ENCODE measurements at places on chromosomes 3 and 15. TPM values are rescaled to one million over a fixed set of nuclear protein-coding genes. Genes with fewer than 3 reads are reported as not detected.
A peak's percentile ranks its signal among the peaks of the same experiment; 100 is the strongest.

DNA sequence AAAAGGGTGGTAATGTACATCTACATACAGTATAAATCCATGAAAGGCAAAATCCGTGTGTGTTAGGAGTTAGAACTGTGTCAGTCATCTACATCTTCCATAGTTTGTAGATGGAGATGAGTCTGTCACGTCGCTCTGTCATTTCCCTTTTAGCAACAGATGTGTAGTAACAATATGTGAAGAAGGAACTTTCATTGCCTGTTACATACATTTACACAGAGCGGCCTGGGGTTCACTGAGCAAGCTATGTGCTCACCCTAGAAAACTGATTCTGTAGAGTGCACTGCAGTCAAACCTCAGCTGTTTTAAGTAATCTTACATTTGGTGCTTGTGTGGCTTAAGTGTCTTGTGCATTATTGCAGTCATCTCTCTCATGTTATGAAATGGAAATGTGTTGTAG, 41.6 kb upstream of the AP3B2 start:
- DNase-seq, result no peak
- peaks cover 55% of the 10 kb centered on the region for H3K36me3 ChIP-seq
- peak overlapping the region; percentile 99 for H3K27ac ChIP-seq
- H3K4me1 ChIP-seq, result peaks cover 33% of the 10 kb centered on the region
- H3K4me3 ChIP-seq, result peak overlapping the region; percentile 100

- H3K36me3 ChIP-seq, result no peaks in the 10 kb centered on the region
- no peaks in the 10 kb centered on the region for H3K27me3 ChIP-seq
- no peaks in the 10 kb centered on the region for H3K4me1 ChIP-seq
- no peak overlapping the region for H3K27ac ChIP-seq
- no peak for DNase-seq
These were observed 26.7 kb upstream of the FBLN2 start for GRCh38 chr3:13522236-13522635.

DNA sequence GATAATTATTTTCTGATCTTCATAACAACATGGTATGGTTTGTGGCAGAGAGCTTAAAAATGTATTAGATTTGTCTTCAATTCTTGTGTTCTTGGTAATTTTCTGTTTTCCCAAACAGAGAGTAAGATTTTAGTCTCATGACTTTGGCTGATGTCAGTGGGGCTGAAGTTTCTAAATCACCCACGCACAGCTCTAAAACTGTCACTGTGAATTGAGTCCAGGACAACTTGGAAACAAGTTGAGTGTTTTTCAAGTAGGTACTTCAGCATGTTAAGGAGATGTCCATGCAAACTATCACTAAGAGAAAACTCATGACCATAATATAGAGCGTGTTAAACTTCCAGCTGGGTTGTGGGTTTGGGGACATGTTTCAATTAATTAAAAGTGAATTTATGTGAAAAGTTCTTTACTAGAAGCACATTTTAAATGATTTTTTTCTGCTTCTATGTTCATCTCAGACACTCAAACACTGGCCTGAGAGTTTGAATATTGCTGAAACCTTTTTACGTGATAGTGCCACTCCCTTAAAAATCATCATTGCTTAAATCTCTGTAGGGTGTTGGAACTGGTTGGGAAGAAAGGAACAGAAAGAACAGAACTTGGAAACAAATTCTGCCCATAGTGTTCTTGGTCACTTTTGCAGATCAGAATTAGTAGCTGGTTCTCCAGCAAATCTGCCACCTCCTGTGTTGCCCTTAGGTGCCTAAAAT, 89.8 kb downstream of the KLHL25 start:
- H3K4me3 ChIP-seq, result peak overlapping the region; percentile 73
- no peak for DNase-seq
- peaks cover 38% of the 10 kb centered on the region for H3K36me3 ChIP-seq
- H3K4me1 ChIP-seq, result peaks cover 64% of the 10 kb centered on the region
- H3K27me3 ChIP-seq, result no peaks in the 10 kb centered on the region

GRCh38 chr15:74615508-74616365, at the start of gene CLK3:
CLK3 (plus strand) TSS chr15:74615836; CDS start chr15:74619197, 3,361 bp downstream.
- peak; percentile 95 for DNase-seq
- H3K4me1 ChIP-seq, result peaks cover 28% of the 10 kb centered on the region
- H3K27me3 ChIP-seq, result no peaks in the 10 kb centered on the region
- peak within 1 kb of the TSS; percentile 97 for H3K27ac ChIP-seq
- H3K36me3 ChIP-seq, result peaks cover 29% of the 10 kb centered on the region

DNA sequence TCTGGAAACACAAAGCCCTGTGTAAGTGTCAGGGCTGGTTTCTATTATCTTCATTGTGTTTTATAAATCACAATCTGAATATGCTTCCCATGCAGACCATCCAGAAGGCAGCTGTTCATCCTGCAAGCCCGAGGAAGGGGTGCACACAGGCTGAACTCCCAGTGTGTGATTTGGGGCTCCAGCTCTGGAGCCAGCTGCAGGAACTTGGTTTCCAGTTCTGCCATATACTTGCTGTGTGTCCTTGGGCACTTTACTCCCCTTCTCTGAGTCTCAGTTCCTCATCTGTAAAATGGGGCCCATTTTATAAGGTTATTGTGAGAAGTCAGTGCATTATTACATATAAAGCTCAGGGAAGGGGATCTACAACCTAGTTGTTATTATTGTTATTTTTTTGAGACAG, 22.6 kb downstream of the CYP8B1 start:
- no peaks in the 10 kb centered on the region for H3K4me1 ChIP-seq
- H3K36me3 ChIP-seq, result no peaks in the 10 kb centered on the region
- peaks cover 2% of the 10 kb centered on the region for H3K27me3 ChIP-seq
- H3K4me3 ChIP-seq, result no peak overlapping the region
- DNase-seq, result no peak

GRCh38 chr15:78076231-78077052, 1.1 kb downstream of the TBC1D2B start:
- H3K36me3 ChIP-seq, result peaks cover 22% of the 10 kb centered on the region
- no peak for DNase-seq
- H3K27ac ChIP-seq, result peak overlapping the region; percentile 89
- H3K4me1 ChIP-seq, result peaks cover 41% of the 10 kb centered on the region
- no peaks in the 10 kb centered on the region for H3K27me3 ChIP-seq
- peak overlapping the region; percentile 97 for H3K4me3 ChIP-seq

GRCh38 chr3:134600685-134601463, 49.9 kb downstream of the KY start:
- no peak overlapping the region for H3K27ac ChIP-seq
- DNase-seq, result peak; percentile 43
- no peaks in the 10 kb centered on the region for H3K36me3 ChIP-seq
- H3K27me3 ChIP-seq, result no peaks in the 10 kb centered on the region

DNA sequence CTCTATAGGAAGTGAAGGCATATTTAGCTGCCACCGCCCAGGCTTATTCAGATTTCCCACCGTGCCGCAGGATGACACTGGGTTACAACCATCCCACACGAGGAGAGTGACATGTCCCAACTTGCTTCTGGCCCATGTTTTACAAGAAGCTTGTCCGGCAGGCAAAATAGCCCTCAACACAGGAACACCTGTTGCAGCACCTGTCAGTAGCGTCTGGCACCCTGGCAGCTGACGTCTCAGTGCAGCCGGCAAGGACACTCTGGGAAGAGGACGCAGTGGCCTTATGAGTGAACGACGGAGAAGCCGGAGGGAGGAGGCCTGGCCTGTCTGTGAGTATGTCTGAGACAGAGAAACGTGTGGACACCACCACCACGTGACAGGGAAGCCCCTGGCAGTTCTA, 32.1 kb downstream of the FAM174B start:
- no peak overlapping the region for H3K27ac ChIP-seq
- H3K4me1 ChIP-seq, result peaks cover 12% of the 10 kb centered on the region
- H3K27me3 ChIP-seq, result peaks cover 3% of the 10 kb centered on the region
- no peak overlapping the region for H3K4me3 ChIP-seq
- H3K36me3 ChIP-seq, result no peaks in the 10 kb centered on the region

GRCh38 chr3:184156522-184156955, 1.4 kb downstream of the DVL3 start:
- peak overlapping the region; percentile 96 for H3K4me3 ChIP-seq
- DNase-seq, result no peak
- H3K27ac ChIP-seq, result peak overlapping the region; percentile 31
- H3K27me3 ChIP-seq, result no peaks in the 10 kb centered on the region

DNA sequence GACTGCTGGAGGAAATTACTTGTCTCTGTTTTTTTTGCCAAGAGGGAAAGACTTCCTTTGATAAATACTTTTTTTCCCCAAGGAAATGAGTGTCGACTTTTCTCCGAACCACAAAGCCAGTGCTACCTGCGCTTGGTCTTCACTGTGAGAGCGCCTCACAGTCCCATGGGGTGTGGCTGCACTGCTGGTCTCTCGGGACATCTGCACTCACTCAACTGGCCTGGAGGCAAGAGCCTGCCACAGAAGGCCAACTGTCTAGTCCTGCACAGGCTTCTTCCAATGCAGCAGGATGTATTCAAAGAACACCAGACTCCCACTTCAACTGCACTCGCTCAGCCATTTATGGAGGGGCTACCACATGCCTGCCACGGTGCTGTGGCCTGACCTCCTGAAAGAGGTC, 40.6 kb upstream of the CGNL1 start:
- no peaks in the 10 kb centered on the region for H3K4me1 ChIP-seq
- H3K27ac ChIP-seq, result no peak overlapping the region
- peaks cover 2% of the 10 kb centered on the region for H3K27me3 ChIP-seq
- no peaks in the 10 kb centered on the region for H3K36me3 ChIP-seq
- H3K4me3 ChIP-seq, result no peak overlapping the region
- DNase-seq, result no peak

DNA sequence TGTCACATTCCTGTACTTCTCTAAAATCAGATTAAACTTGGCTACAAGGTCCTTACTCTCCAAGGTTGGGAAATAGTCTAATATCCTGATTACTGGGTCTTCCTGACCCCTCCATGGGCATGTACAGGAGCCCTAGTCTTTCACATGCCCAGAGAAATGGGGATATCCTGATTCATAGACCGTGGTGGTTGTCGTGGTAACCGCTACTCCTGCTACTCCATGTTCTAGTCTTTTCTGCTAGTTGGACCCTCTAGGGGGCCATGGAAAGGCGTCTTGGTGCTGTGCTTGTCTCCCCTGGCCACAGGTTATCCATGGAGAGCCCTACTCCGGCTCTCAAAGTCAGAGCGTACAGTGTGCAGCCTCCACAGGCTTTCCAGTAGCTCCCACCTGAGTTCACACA, 13.1 kb upstream of the ZBTB38 start:
- no peak for DNase-seq
- no peak overlapping the region for H3K27ac ChIP-seq
- peaks cover 14% of the 10 kb centered on the region for H3K27me3 ChIP-seq
- no peaks in the 10 kb centered on the region for H3K36me3 ChIP-seq

GRCh38 chr15:94306700-94307650, 75.6 kb downstream of the MCTP2 start:
- H3K36me3 ChIP-seq, result peaks cover 88% of the 10 kb centered on the region
- DNase-seq, result peak; percentile 18
- H3K27ac ChIP-seq, result peak overlapping the region; percentile 96

DNA sequence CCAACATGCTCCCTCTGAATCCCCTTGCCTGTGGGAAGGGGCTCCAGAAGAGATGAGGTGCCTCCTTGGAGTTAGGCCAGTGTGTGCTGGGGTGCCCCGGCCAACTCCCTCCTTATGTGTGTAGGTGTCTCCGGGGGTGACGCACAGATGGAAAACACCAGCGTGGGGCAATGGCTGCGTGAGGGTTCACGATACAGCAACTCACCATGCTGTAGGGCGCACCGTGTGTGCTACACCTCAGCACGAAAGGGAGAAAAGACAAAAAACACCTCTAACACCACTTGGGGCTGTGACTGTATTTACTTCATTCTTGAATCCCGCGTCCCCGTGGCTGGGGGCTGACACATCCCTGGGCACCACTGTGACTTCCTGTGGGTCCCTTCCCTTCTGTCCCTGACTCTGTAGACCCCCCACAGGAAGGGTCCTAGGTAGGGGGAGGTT, 1.6 kb upstream of the CALML4 start:
- peaks cover 16% of the 10 kb centered on the region for H3K36me3 ChIP-seq
- no peaks in the 10 kb centered on the region for H3K27me3 ChIP-seq
- H3K4me1 ChIP-seq, result peaks cover 27% of the 10 kb centered on the region
- H3K27ac ChIP-seq, result peak overlapping the region; percentile 38
- no peak for DNase-seq
- no peak overlapping the region for H3K4me3 ChIP-seq

- no peaks in the 10 kb centered on the region for H3K4me1 ChIP-seq
- DNase-seq, result no peak
- H3K36me3 ChIP-seq, result no peaks in the 10 kb centered on the region
- no peak overlapping the region for H3K4me3 ChIP-seq
- no peak overlapping the region for H3K27ac ChIP-seq
These were observed 116.4 kb upstream of the TJP1 start for GRCh38 chr15:29938361-29939335.

GRCh38 chr3:24096695-24097290, 151.7 kb downstream of the NR1D2 start:
- H3K36me3 ChIP-seq, result no peaks in the 10 kb centered on the region
- H3K27me3 ChIP-seq, result no peaks in the 10 kb centered on the region
- H3K4me3 ChIP-seq, result no peak overlapping the region
- H3K4me1 ChIP-seq, result no peaks in the 10 kb centered on the region
- H3K27ac ChIP-seq, result no peak overlapping the region

- H3K27ac ChIP-seq, result no peak overlapping the region
- no peak overlapping the region for H3K4me3 ChIP-seq
- H3K27me3 ChIP-seq, result no peaks in the 10 kb centered on the region
- H3K4me1 ChIP-seq, result no peaks in the 10 kb centered on the region
These were observed 274.8 kb upstream of the TRIM42 start for GRCh38 chr3:140403079-140403478.

- peaks cover 28% of the 10 kb centered on the region for H3K36me3 ChIP-seq
- H3K27ac ChIP-seq, result no peak overlapping the region
- peaks cover 64% of the 10 kb centered on the region for H3K4me1 ChIP-seq
- no peaks in the 10 kb centered on the region for H3K27me3 ChIP-seq
- DNase-seq, result no peak
These were observed 5.2 kb downstream of the EXOSC7 start for GRCh38 chr3:44981220-44981619.

Gene KNL1
- total RNA-seq, result 30.8 TPM

Gene TRIM59
- total RNA-seq, result 35.9 TPM

Gene FAM107A
- not detected for total RNA-seq

Gene CPEB1
- total RNA-seq, result not detected

Gene GABRR3
- total RNA-seq, result not detected

Gene DPPA4
- total RNA-seq, result not detected

Gene GPR87
- 1.2 TPM for total RNA-seq

Gene HDC
- total RNA-seq, result 8.7 TPM

Gene CASR
- total RNA-seq, result not detected

All from activated T-helper 2 cell treated with anti-CD3 and anti-CD28 coated beads, Interferon-gamma antibody, Interleukin-2, Interleukin-4, amounts not matched to agents 10 μg/mL and 5 μg/mL and 100 μg/mL, durations not matched to agents 14 hours and 24 hours and 36 hours (primary cell).